ENCODE measurements at places on chromosomes 2 and 18.

DNA sequence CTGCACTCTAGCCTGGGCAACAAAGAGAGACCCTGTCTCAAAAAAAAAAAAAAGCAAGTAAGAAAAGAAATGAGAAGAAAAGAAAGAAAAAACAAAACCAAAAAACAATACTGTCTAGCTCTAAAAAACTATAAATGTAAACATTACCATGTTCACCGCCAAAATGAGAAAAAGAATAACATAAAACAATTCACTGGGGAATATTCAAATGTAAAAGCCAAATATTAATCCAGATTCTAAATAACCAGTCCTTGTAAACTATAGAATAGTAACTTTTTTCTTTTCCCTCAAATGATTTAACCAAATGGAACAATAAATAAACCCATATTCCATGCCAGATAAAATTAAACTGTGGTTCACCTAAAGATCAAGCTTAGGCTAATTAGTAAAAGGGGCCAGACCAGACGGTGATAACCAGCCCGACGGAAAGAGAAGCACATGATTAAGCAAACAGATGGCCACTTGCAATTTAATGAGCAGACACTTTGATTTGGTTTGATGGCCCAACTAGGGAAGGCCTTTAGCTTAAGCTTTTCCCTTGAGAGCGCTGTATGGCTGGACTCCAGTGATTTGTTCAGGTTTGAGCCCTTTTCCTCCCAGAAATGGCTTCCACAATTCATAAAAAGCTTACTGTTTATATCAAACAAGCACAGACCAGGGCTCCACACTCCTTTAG, 39.4 kb upstream of the ZNF397 start:
- no peak for DNase-seq

- peak; percentile 70 for DNase-seq
Observed at GRCh38 chr2:149330127-149331022, at the start of gene LYPD6. LYPD6 (plus strand) TSS chr2:149330587; CDS start chr2:149437709, 107,122 bp downstream.

DNA sequence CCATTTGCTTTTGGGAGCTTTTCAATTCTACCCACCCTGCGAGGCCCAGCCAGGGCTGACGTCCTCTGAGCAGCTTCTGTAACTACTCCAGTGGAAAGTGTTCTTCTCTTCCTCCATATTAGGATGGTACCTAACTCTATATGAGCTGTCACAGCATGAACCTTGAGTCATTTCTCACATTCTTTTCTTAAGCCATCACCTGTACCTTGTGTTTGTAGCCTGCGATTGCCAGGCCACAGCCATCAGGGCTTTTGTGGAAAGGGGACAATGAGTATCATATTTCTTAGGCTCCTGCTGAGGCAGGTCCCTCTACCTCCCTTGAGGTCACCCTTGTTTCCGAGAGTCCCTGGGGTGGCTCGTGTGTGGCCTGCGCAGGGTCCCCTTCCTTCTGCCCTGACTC, 144.5 kb upstream of the DLX2 start:
- DNase-seq, result no peak

- DNase-seq, result no peak
Observed at GRCh38 chr2:20334605-20335203, 15.9 kb downstream of the PUM2 start.

Measured in right renal pelvis (tissue), 4 donors.